ENCODE measurements at places on chromosomes 3 and 15.

- no peak for DNase-seq
Measured at GRCh38 chr3:4935347-4935746, 43.9 kb upstream of the BHLHE40 start.

- no peak for DNase-seq
Measured at GRCh38 chr3:288417-288816, 91.9 kb downstream of the CHL1 start.

DNA sequence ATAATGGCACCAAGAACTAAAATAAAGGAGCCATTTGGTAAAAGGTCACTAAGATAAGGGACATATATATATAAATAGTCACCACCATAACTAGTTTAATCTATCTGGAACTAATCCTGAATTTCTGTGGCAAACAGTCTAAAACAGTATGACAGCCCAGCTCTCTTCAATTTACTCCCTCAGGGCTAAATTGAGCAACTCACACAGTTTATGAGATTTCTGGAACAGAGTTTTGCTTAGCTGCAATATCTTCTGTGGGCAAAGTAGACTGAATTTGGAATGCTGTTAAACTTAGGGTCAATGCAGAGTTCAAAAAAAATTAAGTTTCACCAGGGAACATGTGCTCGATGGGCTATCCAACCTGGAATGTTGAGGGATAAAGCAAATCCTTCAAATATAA, 70.1 kb upstream of the VEPH1 start:
- DNase-seq, result no peak

DNA sequence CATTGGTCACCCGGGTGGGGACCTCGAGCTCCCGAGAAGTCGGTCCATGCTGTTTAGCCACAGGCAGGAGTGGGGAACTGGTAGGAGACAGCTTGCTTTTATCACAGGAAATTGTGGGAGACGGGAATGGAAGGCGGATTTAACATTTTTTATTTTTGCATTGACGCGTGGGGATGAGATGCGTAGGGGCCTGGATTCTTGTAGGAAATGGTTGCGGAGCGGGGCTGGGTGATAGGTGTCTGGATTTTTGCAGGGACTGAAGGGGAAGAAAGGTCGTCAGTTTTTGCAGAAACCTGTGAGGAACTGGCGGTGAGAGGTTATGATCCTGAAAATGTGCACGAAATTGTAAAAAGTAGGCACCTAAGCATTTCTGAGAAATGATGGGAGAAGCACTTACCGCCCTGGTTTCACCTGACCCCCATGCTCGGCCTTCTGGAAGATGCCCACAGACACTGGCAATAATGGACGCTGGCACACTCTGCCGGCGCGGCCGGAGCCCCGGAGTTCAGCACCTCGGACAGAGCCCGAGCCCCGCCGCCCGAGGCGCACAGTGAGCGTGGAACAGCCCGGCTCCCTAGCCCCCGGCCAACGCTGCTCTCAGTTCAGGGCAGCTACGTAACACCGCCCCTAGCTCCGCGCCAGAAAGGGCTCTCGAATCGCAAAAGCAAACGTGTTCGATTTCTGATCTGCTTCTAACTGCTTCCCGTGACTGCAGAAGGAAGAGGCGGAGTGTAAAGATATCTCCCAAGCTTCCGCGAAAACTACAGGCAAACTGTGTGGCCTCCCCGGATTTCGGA, 928 bp downstream of the ANKRD34C start:
- DNase-seq, result no peak

DNA sequence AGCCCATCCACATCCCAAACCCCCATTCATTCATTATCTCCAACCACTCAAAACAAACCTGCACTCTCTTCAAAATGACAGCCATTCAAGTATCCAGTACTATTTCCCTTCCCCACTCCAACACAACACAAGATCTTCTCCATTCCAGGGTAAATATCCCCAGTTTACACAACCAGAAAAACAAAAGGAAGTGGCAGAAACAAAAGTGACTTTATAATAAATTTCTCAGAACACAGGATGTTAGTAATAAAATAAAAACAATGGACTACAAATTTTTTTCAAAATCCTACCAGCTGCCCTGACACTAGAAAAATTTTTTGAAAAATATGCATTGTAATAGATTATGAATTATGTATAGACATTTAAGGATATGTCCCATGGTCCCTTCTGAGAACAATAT, 14.2 kb downstream of the CPA3 start:
- no peak for DNase-seq

GRCh38 chr15:57133127-57133968, 214.9 kb downstream of the TCF12 start:
- DNase-seq, result no peak

GRCh38 chr15:98745650-98746374, 97.5 kb downstream of the IGF1R start:
- no peak for DNase-seq
